ENCODE measurements at places on chromosomes 2 and 18. TPM values are rescaled to one million over a fixed set of nuclear protein-coding genes. Genes with fewer than 3 reads are reported as not detected.

GRCh38 chr2:62319070-62319469 is 123.2 kb downstream of the B3GNT2 start:
- DNase-seq = no peak

GRCh38 chr2:85950743-85951142 is 62.0 kb upstream of the ST3GAL5 start:
- DNase-seq = no peak

- no peak for DNase-seq
Measured at GRCh38 chr2:118457951-118458350, 369.7 kb downstream of the INSIG2 start.

GRCh38 chr2:231290321-231291015 is 92.0 kb downstream of the ARMC9 start:
- DNase-seq = no peak

DNA sequence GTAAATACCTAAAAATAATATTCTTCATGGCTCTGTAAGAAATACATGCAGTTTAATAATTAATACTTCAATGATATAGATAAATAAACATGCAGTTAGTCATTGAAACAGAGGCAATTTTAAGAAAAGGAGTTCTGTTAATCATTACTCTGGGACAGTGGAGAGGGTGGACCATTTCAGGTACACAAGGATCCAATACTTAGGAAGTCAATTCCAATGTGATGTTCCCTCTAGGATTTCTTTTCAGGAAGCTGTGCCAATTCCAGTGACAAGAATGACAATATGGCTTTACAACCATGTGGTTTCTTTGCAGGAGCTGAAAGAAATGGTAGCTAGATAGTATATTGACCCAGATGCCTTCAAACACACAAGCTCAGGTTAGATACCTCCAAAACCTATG is 175.8 kb upstream of the NETO1 start:
- no peak for DNase-seq

DNA sequence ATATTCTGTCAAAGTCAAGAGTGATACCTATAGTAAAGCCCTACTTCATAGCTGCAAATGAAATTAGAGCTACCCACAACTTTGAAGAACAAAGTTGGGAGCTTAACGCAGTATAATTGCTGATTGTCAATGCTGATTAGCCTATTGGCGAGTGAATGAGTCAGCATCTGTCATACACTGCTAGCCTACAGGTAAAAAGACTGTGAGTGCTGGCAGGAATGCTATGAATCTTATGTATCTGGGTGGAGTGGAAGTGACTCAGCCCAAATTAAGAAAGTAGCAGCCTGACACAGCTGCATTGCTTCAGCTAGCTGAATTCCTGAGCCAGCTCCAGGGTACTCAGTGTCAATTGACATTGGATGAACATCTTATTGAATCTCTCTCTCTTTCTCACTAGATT is 179.4 kb upstream of the DCC start:
- DNase-seq = no peak

DNA sequence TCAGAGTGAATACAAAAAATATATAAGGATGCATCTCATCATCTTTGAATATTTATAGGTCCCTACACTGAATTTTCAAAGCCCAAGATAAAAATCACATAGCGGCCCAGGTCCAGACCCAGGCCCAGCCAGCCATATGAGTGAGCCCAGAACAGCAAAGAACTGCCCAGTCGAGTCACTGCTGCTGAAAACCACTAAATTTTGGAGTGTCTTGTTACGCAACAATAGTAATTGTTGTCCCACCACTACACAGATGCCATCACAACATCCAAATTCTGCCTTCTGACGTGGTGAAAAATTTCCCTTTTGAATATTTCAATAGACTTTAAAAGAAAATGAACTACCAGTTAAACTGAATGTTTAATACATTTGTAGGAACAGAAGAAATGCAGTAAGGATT is 5.7 kb downstream of the C18orf32 start:
- no peak for DNase-seq

DNA sequence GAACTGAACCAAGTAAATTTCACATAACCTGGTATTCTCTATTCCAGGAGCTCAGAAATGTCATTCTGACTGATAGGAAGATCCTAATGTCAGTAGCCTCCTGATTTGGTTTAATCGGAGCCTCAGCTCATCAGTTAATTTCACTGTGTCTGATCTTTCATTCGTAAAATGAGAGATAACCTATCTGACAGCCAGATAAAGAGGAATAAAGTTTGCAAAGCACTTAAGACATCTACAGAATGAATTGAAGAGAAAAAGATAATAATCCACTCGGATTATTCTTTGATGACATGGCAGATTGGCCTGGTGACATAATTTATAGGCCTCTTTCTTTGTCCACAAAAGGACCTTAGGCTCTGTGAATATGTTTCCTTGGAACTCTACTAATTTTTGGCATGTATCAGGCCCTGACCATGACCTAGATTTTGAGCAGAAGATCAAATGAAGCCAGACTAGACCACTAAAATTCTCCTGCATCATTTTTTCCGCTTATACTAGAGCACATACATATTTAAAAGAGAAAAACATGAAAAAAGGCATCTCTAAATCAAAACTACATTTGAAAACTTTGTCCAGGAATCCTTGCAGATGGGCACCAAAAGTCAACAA is 312.4 kb downstream of the MTX2 start:
- no peak for DNase-seq

DNA sequence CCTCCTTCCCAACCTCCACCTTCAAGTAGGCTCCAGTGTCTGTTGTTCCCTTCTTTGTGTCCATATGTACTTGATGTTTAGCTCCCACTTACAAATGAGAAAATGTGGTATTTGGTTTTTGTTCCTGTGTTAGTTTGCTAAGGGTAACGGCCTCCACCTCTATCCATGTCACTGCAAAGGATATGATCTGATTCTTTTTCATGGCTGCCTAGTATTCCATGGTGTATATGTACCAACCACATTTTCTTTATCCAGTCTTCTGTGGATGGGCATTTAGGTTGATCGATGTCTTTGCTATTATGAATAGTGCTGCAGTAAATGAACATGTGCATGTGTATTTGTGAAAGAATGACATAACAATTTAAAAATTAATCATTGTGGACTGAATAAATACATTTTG is 19.5 kb upstream of the TFPI start:
- DNase-seq = no peak

GRCh38 chr2:232260075-232260474 is 118.5 kb upstream of the ALPP start:
- DNase-seq = peak; percentile 89

DNA sequence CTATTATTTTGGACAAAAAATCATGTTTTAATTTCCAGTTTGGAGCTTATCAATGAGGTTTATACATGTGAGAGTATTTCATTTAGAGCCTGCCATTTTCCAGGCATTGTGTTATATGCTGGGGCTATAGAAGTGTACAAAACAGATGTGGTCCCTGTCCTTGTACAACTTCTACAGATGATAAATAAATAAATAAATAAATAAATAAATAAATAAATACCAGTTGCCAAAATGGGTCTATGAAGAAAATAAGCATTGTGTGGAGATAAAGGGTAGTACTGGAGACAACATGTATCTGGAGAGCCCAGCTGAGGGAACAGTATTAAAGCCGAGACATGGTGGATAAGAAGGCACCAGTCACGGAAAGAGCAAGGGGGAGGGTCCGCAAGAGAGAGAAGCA is 210.0 kb downstream of the SS18 start:
- no peak for DNase-seq

GRCh38 chr2:41496908-41497307 is 550.9 kb upstream of the PKDCC start:
- DNase-seq = no peak

GRCh38 chr2:60735496-60736250 is 20.4 kb upstream of the PAPOLG start:
- no peak for DNase-seq

GRCh38 chr2:37377187-37377532 is 32.7 kb downstream of the QPCT start:
- DNase-seq = peak; percentile 66

DNA sequence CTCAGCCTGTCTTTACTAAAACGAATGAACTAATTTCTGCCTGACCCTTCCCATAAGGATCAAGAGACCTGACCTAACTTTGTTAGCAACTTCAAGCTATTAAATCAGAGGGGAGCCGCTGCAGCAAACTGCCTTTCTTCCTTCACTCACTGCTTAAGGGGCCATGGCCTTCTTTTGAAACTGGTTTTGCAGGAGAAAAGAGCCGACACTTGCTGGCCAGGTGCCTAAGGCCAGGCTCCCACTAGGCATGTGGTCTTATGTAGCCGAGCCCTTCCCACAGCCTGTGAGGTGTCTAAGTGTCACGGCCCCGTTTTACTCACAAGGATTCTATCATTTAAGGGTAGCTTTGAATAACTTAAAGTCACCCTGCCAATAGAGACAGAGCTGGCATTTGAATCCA is 130.8 kb downstream of the ZNF236 start:
- no peak for DNase-seq

GRCh38 chr2:48113767-48114166 is 207.5 kb upstream of the FBXO11 start:
- peak; percentile 81 for DNase-seq

DNA sequence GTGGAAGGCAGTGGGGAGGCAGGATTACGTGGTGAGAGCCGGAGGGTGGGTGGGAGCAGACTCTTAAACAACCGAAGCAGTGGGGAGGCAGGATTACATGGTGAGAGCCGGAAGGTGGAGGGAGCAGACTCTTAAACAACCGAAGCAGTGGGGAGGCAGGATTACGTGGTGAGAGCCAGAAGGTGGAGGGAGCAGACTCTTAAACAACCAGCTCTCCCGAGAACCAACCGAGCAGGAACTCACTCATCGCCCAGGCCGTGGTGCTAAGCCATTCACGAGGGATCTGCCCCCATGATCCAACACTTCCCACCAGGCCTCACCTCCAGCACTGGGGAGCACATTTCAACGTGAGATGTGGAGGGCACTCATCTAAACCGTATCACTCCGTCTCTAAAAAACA is 87.7 kb downstream of the RTP5 start:
- no peak for DNase-seq

DNA sequence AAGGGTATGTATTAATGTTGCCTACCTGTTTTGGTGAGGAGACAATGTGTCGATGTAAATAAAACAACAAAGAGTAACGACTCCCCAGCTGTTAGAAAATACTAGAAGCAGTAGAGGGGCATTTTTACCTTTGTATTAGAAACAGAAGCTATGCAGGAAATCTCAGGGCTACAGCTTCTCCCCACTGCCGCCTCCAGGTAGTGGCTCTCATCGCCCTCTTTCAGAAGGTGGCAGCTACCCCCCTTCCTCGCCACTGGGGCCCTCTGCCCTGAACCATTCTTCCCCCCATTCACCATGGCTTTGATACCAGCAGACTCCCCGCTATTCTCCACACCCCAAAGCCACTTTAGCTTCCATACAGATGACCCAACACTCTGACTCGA is 6.7 kb downstream of the PLA2R1 start:
- DNase-seq = no peak

- DNase-seq = no peak
Measured at GRCh38 chr2:7742301-7742700, 825.1 kb downstream of the RNF144A start.

GRCh38 chr18:48133671-48134251 is 203.3 kb upstream of the SMAD2 start:
- no peak for DNase-seq

DNA sequence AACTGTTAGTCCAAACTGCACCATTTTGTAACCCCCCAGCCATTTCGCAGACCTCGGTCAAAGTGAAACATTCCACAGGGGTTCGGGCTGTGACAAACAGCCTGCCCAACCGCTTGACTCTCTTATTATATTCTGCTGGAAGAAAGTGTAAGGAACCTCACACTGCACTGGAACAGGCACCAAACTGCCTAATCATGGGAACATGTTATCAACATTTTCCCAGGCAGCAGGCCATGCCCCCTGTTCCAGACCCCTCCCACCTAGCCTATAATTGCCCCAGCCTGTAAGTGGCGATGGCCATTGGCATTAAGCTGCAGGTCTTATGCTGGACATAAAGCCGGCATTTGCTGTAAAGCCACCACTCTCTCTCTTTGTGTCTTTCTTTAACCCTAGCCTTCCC is 16.9 kb downstream of the LYG2 start:
- no peak for DNase-seq

DNA sequence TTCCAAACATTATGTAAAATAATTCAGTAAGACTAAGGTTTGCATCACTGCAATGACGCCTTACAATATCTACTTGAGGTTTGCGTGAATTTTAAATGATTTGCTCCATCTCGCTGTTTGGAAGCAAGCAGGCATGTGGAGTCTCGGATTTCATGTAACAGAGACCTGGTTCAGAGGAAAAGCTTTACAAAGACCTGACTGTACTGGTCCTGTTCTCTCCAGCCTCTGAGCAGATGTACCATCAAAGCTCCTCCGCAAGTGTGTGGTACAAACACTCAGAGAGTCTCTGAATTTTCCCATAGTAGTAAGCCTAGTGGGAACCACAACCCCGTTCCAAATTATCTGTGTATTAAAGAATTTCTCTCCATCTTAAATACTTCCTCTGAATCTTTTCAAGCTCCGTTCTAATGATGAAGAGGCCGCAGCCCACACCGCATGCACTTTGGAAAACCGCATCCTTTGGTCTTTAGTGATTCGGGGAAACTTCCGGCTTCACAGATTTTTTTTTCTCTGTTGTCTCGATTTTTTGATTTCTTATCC is 728.1 kb upstream of the SOX11 start:
- no peak for DNase-seq

DNA sequence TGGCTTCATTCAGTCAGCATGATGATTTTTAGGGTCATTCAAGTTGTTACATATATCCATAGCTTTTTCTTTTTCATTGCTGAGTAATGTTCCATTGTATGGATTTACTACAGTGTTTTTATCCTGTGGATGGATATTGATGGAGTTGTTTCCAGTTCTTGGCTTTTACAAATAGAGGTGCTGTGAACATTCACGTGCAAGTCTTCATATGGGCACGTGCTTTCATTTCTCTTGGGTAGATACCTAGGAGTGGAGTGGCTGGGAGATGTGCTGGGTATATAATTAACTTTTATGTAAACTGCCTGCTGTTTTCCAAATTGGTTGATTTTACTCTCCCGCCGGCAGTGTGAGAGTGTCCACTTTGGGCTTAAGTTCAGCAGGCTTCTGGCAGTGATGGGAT is 16.5 kb downstream of the AGAP1 start:
- DNase-seq = no peak

DNA sequence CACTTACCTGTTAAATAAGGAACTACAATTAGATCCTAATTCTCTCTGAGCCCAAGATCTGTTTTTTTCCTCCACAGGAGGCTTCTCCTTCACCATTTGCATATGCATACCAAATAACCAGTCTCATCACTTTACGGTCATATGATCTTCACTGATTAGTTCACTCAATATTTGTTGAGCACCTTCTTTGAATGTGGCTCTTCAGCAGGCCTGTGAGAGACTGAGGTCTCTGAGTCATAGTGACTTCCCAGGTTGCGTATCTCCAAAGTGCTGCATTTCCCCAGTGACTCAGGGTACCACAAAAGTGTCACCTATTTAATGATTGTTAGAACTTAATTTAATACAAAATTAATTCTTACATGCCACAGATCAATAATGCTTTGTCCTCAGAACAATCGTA is 108.8 kb upstream of the TRIB2 start:
- no peak for DNase-seq

The ARL5A gene
- total RNA-seq = 59.6 TPM

The LRRC30 gene
- total RNA-seq = not detected

The SERPINB10 gene
- total RNA-seq = not detected

The HOXD9 gene
- total RNA-seq = 10.6 TPM

Data from fibroblast of villous mesenchyme (primary cell).